ENCODE measurements at places on chromosomes 12 and 14.

DNA sequence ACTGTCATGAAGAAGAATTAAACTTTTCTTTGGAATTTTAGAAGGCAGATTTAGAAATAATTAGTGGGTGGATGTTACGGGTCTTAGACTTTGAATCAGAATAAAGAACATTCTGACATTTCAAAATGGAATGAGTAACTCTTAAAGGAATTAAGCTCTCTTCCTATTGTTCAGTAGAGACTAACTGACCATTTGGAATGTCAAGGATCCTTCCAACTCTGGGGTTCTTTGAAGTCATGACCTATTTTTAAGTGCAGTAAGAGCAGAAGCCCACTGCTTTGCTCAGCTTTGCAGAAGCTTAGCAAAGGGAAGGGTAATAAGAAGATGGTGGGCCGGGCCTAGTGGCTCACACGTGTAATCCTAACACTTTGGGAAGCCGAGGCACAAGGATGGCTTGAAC is 4.0 kb downstream of the CHURC1 start:
- DNase-seq: no peak

- no peak for DNase-seq
Measured at GRCh38 chr14:104135904-104136471, 2.4 kb upstream of the KIF26A start.

DNA sequence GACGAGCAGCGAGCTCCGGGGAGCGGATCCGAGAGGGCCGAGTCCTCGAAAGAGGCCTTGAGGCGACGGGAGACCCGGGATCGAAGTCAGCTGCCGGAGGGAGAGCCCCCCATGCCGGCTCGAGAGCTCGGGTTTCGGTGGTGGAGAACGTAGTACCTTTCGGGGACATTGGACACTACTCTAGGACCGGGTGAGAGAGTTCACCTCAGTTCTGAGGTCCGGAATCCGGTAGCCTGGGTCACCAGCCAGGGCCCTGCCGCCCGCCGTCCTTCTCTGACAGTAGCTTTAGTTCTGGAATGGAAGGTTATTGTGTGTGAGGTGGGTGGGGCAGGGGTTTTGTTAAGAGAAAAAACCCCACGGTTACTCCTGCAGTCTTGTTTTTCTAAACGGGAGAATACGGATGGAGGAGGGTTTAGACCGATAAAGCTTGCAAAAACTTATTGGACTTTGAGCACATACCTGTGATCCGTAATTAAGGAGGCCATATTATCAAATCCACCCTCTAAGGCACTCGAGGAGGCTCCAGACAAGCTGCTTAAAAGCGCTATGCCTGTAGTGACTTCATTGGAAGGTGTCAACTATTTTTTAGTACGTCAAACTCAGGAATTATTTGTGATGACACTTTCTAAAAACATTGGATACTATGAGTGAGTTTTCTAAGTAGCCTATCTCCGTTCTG is 765 bp downstream of the SCYL2 start:
- DNase-seq: no peak

DNA sequence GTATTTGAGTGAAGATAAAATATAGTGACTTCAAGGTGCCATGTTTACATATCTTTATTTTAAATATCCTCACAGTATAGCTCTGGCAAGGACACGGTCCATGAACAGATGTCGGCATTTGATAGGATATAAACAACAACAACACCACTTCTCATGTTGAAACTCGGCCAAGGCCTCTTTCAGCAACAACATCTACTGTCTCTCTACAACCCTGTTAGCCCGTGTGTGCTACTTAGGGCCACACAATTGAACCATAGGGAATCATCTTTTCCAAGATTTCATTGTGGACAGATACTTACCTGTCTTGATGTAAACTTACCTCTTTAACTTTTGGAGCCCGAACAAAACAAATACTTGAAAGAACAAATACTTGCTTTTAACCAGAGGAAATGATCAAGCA is 168.7 kb upstream of the SSTR1 start:
- DNase-seq: no peak

- DNase-seq: no peak
Measured at GRCh38 chr12:57119294-57120085, 8.3 kb upstream of the STAT6 start.

DNA sequence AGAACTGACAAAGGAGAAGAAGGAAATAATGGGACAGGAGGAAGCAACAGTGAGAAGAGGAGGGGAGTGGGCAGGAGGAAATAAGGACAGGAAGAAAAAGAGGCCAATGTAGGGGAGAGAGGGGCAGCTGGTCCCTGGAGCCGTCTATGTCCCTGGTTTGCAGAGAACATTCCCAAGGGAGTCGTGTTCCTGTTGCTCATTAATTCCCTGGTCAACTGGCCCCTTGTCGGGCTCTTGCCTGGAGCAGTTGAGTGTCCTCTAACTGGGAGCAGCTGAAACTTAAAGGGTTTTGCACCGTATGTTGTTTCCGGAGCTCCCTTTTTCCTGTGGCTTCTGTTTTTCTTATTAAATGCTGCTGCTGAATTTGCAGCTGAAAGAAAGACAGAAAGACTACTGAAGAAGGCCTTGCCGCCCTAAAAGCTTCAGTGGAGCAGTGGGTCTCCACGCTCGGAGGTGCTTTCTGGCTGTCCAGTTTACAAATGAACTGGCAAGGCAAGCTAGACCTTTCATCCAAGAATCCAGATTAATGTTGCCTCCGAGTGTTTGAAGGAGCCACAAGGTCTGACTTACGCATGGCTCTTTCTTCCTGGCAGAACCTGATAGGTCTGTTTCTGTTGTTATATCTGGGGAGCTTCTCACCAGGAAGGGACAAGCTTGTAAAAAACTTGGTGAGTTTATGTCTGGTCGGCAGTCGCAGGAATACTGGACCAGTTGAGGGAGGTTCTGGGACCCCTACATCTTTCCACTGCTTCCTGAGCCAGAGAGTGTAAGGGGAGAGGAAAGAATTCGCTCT is 146.2 kb upstream of the RFLNA start:
- no peak for DNase-seq
